Nucleus accumbens (tissue), 56 donors: ENCODE measurements at places on chromosomes 7 and 10.

- no peak for DNase-seq
These were observed 434.8 kb upstream of the FOXK1 start for GRCh38 chr7:4247106-4247876.

DNA sequence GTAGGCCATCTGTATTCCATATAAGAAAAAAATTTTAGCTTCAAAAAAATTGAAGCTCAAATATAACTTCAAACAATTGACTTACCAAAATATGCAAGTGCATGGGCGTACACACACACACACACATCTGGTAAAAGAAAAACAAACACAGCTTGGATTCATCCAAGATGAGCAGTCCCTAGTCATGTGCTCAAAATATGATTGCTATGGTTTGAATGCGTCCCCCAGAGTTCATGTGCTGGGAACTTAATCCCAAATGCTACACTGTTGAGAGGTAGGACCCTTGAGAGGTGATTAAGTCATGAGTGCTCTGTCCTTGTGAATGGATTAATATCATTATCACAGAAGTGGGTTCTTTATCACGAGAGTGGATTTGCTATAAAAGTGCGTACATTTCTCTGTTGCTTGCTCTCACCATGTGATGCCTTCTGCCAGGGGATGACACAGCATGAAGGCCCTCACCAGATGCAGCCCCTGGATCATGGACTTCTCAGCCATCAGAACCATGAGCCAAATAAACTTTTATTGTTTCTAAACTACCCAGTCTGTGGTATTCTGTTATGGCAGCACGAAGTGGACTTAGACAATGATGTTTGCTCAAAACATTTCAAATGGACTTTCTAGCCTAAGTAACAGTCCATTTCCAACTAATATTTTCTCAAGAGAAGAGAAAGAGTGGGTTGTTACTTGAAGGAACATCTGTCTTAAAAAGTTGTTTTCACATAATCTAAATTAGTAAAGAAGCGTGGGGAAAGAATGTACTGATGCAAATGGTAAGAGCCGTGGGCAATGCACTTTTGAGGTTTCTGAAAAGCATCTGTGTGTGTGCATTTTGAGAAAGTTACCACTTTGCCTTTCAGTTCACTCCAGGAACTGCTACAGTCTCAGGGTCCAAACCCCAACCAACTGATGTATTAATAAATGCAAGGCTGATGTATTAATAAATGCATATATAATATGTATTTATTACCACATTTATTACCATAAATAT, 15.1 kb upstream of the SVIL start:
- DNase-seq = no peak

GRCh38 chr10:91908337-91909116, 759 bp downstream of the FGFBP3 start:
- peak; percentile 34 for DNase-seq

- DNase-seq = no peak
These were observed 35.5 kb upstream of the FOXL3 start for GRCh38 chr7:254337-255037.

DNA sequence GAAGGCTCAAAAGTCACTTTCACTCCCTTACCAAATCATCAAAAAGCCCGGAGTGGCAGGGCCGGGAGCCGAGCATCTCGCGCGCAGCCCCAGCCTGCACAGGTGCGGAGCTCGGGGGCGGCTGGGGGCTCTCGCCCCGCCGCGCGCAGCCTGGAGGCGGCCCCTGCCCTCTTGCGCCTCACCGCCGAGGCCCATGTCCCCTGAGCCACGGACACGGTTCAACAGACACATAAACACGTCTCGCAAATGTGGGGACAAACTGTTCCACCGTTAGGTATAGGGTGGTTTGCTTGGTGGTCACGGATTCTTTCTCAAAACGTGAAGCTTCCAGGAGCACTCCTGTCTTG, 700 bp downstream of the GSAP start:
- DNase-seq = no peak

GRCh38 chr10:77582710-77583115, 54.9 kb downstream of the KCNMA1 start:
- no peak for DNase-seq

- no peak for DNase-seq
These were observed 270.1 kb downstream of the TCERG1L start for GRCh38 chr10:131041441-131041840.

DNA sequence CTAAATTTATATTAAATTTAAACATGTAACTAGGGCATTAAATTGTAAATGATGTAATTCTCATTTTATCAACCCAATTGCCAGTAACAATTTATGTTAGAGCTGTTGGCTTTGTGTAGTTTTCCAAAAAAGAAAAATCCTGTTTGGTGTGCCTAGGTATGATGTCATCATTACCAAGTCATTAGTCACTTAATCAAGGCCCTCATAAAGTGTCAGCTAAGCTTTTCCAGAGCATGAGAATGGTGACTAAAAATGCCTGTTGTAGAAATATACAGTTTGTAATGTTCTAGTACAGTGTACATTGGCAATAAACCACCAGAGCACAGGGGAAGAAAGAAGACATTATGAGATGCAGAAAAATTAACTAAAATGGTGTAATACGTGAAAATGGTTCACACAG, 593.8 kb upstream of the ANKRD30A start:
- no peak for DNase-seq

GRCh38 chr7:31023877-31024276, 28.2 kb upstream of the ADCYAP1R1 start:
- no peak for DNase-seq
